ENCODE measurements at places on chromosomes 5 and 9. TPM values are rescaled to one million over a fixed set of nuclear protein-coding genes. Genes with fewer than 3 reads are reported as not detected.

DNA sequence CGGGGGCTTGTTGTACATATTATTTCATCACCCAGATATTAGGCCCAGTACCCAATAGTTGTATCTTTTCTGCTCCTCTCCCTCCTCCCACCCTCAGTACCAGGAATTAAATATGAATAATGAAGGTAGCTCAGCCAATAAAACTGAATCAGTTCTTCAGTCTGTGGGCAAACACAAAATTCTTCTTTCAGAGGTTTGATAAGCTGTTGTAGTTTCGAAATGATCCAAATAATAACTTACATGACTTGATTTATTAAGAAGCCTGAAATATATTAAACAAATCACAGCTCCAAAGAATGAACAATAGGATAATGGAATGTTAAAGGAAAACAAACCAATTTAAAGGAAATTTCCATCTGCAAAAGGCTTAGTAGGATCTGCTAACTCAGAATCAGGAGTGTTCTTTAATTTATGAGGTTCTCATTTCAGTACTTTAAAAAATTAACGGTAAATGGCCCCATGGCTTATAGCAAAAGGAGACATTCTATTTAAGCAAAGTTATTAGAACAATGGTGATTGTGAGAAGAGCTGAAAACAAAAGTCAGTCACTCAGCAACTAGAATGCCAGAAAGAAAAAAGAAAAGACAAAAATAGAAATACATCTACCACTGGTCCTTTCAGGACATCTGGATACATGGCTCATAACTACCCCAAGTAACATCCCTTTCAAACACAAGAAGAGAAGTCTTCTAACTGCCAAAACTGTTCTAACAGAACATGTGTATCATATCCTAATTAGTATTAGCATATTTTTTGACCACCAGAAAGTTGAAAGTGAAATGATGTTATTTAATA, 62.4 kb downstream of the NR3C1 start:
- DNase-seq, result no peak

IL9 gene
- total RNA-seq, result not detected

- no peak for DNase-seq
These were observed 93.1 kb upstream of the TBCA start for GRCh38 chr5:77869116-77869798.

DNA sequence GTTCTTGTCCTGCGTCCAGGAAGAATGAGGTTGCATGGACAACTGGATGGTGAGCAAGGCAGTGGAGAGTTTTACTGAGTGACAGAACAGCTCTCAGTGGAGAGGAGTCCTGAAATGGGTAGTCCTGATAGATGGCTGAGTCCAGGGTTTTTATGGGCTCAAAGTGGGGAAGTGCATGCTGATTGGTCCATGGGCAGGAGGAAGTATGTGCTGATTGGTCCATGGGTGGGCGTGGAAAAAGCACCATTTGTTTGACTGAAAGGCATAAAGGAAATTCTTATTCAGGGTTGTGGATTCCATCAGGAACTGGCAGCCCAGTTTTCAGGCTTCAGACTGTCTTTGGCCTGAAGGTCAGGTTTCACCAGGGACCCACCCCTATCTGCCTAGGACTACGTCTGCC, 10.6 kb downstream of the FSD1L start:
- DNase-seq, result no peak

ALDOB gene
- total RNA-seq, result not detected

PRSS3 gene
- total RNA-seq, result not detected

DNA sequence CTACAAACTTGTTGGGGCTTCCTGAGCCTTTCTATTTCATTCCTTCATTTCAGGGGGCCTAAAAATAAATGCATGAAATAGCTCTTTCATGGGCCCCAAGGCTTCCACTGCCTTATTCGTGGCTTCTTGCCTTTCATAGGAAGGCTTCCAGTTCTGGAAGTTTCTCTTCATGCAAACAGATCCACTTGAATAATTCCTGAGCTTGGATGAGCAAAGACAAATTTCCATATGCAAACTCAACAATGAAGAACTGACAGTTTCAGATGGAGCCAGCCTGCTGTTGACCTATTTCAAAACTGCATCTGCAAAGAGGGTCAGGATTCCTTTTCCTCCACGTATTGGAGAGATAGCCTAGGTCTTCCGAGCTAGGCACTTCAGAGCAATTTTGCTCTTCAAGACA, 142.1 kb downstream of the MLLT3 start:
- DNase-seq, result no peak

DNA sequence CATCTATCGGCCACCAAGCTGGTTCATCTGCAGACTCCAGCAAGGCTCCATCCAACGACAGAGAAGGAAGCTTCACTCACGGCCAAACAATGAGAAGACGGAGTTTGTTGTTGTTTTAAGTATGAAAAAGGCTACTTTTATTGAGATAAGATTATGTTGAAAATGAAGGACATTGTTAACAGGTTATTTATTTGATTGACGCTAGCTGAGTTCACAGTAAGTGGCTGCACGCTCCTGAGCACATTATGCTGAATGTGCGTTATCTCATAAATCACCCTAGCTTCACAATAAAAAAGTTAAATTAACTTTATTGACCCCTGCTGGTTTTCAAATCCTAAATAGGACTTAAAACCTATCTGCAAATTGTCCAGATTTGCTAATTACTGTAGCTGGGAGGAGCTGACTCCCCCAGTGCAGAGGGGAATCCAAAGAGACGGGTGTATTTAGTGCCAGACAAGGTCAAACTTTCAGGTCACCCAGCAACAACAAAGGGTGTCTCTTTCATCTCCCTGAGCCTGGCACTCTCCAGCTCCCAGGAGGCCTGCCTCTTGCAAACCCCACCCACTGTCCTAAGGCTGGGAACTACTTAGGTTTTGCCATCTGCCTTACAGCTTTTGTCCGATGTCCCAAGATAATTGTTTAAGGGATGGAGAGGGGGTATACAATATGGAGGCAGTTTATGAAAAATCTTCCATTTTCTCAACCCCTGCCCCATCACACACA, 129.2 kb downstream of the ZDHHC21 start:
- DNase-seq, result no peak

DNA sequence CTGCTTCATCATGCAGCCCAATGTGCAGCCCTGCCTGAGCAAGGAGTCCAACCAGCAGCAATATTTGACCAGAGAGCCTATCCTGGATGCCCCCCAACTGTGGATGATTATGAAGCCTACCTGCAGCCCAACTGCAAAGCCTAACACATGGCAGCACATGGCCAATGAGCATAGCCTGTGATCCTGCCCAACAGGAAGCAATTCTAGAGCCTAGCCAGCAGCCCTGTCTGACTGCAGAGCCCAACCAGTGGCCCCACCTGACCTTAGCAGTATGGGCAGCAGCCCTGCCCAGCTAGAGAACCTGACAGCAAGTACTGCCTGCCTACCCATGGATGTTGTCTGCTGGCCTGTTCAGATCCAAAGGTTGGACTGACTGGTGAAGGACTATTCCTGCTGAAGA, 97.3 kb upstream of the SH3GL2 start:
- DNase-seq, result no peak
